ENCODE measurements at places on chromosomes 12 and 14.

- no peak for DNase-seq
These were observed 42.7 kb upstream of the CDKN3 start for GRCh38 chr14:54354096-54354495.

- no peak for DNase-seq
These were observed 27.9 kb downstream of the MOAP1 start for GRCh38 chr14:93156693-93157369.

- DNase-seq = no peak
These were observed 207.2 kb downstream of the AACS start for GRCh38 chr12:125272383-125272933.

GRCh38 chr12:129127771-129128170 is 274.5 kb downstream of the GLT1D1 start:
- DNase-seq = no peak

DNA sequence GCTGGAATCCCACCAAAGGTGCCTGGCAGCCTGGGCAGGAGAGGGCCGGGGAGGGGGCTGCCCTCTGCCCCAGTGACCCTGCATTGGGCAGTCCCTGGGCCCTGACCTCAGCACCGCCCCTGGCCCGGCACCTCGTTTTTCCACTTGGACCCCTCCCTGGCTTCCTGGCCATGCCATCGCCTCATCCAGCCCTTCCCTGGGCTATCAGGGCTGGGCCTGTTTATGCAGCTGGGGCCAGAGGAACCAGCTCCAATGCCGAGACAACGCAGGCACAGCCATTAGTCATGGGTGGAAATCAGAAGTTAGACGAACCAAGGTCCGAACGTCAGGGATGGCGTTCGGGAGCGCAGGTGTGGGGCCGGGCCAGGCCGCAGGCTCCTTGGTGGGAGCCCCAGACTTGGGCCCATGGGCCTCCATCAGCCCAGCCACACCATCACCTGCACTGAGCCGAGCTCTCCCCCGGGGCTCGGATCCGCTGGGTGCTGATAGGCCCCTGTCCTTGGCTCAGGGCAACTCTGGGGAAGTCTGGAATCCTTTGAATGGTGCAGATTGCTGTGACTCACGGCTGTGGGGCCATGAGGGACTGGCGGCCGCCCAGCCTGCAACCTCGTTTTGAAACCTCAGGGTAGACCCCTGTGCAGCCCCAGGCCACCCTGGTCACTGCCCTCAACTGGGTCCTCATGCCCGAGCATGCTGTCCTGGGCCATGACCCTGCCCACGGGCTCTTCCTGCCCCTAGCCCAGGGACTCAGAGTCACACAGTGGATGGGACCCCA is 169.4 kb downstream of the KIF26A start:
- no peak for DNase-seq

DNA sequence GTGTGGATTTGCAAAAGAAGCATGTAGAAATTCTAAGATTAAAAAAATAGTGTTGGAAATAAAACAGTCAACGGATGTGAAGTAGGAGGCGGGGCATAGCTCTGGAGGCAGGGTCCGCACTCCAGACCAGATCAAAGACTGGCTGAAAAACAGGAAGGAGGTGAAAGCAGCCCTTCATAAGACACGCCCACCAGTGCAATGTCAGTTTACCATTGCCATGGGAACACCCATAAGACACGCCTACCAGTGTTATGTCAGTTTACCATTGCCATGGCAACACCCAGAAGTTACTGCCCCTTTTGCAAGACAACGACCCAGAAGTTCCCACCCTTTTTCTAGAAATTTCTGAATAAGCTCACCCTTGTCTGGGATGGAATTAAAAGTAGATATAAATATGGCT is 87.1 kb downstream of the FZD10 start:
- no peak for DNase-seq

- peak; percentile 72 for DNase-seq
These were observed 5.8 kb downstream of the ASB2 start for GRCh38 chr14:93970585-93970964.

- no peak for DNase-seq
These were observed 6.5 kb upstream of the ATP23 start for GRCh38 chr12:57934819-57935218.

GRCh38 chr12:109883461-109883860 is 3.1 kb upstream of the GLTP start:
- no peak for DNase-seq

DNA sequence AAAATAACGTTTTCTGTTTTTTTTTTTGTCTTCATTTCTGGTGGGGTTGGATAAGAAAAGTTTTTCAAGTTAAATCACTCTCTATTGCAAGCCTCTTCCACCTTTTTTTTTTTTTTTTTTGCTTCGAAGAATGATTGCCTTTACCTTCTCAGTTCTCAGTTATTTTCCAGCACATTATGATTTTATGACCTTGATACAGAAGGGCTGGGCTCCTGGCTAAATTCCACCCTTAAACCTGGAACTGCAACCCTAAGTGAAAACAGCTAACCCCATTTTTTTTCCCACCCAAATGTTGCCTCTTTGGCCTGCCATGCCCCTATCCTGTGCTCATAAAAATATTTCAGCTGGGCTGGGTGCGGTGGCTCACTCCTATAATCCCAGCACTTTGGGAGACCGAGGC is 31.4 kb downstream of the PSEN1 start:
- no peak for DNase-seq

DNA sequence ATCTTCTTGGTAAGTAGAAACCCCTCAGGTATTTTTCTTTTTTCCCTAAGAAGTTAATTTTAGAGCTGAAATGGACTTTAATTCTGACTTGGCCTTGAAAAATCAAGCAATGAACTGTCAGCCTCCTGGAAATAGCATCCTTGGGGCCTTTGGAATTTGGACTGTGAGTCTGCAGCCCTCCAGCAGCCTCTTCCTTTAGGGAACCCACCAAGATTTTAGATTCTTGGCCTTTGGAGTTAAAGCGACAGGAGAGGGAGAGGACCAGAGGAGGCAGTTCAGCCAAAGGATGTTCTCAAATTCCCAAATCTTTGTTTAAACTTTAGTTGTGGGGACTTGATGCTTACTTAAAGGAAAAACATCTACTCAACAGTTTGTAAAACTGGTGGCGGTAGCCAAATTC is 288.6 kb downstream of the AACS start:
- DNase-seq = no peak

DNA sequence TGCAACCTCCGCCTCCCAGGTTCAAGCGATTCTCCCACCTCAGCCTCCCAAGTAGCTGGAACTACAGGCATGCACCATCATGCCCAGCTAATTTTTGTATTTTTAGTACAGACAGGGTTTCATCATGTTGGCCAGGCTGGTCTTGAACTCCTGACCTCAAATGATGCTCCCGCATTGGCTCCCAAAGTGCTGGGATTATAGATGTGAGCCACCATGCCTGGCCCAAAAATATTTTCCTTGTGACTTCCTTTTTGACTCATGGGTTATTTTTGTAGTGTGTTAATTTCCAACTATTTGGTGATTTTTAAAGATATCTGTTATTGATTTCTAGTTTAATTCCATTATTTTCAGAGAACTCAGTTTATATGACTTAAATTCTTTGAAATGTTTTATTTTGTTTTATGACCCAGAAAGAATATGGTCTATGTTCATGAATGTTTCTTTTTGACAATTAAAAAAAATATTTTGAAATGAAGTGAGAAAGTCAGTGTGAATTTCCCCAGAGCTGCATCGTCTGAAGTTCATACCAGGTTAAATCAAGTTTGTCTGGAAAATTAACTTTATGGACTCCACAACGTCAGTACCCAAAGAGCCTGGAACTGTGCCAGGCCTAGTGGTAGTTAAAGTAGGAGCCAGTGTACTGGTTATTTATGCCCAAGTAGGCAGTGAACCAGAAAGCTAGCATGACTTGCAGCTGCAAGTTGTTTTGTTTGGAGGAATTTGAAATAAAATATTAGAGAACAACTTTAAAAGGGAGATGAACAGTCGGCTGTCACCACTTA is 2.8 kb upstream of the CDKL1 start:
- no peak for DNase-seq

DNA sequence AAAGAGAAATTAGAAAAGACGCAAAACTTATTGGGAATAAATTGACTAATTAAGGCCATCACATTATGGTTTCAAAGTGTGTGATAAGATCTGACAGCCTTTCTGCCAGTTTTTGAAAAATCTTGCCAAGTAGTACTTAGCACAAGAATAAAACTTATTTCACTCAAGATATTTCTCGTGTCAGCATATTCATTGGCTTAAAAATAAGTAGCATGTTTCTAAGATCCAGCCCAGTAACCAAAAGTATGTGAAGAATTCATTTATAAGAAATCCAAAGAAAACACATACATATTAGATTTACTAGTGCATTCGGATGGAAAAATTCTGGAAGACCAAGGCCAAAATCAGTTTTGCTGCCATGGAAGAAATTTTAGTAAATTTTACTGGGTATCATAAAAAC is 1135.0 kb downstream of the GALC start:
- DNase-seq = no peak

- no peak for DNase-seq
These were observed 12.2 kb downstream of the MMP14 start for GRCh38 chr14:22848351-22849164.

GRCh38 chr14:68250927-68251768 is 431.6 kb downstream of the RAD51B start:
- DNase-seq = no peak

DNA sequence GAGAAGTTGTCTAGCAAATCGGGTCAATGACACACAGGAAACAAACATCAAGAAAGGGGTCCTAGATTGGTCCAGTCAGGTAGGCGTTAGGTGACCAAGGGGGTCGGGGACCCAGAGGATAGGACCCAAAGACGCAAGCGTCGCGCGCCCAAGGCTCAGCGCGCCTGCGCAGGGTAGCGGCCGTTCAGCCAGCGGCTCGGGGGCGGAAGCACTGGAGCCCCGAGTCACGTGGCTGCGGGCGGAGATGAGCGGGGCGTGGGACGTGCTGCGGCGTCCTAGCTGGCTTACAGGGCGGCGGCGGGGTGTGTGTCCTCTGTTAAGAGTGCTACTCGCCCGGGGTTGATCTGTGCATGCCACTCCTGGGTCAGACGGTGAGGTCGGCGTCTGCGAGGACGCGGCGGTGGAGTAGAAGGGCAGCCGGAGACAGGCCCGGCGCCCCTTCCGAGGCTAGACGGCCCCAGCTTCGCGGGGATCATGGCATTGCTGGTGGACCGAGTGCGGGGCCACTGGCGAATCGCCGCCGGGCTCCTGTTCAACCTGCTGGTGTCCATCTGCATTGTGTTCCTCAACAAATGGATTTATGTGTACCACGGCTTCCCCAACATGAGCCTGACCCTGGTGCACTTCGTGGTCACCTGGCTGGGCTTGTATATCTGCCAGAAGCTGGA is at the start of gene SLC35E3:
Gene SLC35E3 (plus strand): TSS at position 273 of the 668 bp plus-strand sequence. CDS start 202 bp downstream, at position 475.
- DNase-seq = peak; percentile 86

DNA sequence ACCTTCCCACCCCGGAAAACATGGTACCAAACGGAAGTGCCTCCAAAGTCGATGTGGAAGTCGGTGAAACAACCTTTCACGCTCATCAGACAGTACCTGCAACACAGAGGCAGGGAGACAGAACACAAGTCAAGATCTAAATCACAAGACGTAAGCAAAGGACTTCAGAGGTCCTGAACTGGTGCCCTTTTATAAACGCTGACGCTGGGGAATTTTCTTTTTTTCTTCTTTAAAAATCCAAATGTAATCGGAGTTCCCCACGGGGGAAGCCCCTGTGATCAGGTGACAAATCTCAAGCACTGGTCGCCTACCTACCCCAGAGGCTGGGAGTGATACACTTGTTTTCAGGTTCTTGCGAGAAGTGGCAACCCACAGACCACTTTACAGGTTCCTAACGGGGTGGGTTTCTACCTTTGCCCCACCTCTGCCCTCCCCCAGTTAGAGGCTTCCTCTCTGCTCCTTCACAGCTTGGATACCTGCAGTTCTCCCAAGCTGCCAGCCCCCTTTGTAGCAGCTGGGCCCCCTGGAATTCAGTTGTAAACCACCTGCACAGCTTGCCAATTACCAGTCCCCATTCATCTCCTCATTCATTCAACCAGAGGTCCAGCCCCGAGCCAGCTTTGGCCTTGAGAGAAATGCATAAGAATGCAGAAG is 46.2 kb downstream of the KDM2B start:
- DNase-seq = peak; percentile 66

- DNase-seq = no peak
These were observed 434.3 kb upstream of the TBX3 start for GRCh38 chr12:115118177-115118724.

- DNase-seq = no peak
These were observed 50.8 kb downstream of the CATSPERB start for GRCh38 chr14:91681118-91681517.

GRCh38 chr12:1384910-1385309 is 209.5 kb downstream of the FBXL14 start:
- DNase-seq = no peak

GRCh38 chr14:90003526-90004307 is 48.0 kb downstream of the TDP1 start:
- DNase-seq = no peak

GRCh38 chr12:614411-614970 is 48.8 kb downstream of the NINJ2 start:
- DNase-seq = no peak

DNA sequence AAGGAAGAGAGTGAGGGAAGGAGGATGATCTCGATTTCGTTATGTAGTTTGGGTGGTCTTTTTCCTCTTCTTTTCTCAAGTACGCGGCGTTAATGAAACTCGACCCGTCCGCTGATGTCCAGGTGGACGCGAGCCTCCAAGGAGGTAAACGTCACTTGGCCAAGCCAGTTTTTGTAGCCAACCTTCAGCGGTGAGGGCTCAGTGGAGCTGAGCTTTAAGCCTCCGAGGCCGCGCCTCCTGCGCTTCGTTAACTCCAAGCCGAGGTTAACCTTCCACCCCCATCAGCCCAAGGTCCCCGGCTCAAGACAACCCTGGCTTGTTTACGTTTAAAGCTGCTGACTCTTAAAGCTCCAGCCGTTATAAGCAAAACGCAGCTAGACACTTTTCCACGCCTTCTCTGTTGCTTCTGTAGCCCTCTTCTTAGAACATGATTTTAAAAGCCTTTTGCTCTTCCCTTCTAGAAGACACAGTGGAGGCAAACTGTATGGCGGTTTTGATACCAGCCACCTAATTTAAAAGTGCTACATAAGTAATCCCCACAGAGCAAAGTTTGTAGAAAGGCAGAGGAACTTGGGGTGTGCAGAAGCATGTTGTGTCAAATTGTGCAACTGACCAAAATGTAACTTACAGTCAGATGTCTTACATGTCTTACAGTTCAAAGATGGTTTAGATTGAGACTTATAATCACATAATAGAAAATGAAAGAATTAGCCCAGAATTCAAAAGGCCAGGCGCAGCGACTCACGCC is 923 bp upstream of the ITPR2 start:
- DNase-seq = peak; percentile 19

- no peak for DNase-seq
These were observed 19.9 kb downstream of the BDKRB2 start for GRCh38 chr14:96224480-96225096.

DNA sequence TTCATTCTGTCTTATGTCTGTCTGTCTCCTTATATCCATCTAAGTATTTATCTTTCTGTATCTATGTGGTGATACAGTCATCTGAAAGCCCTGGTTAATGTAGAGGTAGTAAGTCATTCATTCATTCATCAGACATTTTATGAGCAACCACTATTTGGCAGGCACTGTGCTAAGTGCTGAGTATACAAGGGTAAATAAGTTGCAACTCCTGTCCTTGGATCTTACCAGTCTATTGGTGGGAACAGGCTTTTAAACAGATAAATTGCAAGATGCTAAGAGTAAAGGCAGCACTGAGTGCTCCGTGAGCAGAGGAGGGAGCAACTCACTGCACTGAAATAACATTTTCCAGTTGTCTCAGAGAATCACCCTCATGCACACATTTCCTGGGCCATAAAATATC is 68.6 kb downstream of the TMEM30B start:
- DNase-seq = no peak
